ENCODE measurements at places on chromosomes 7 and 10. TPM values are rescaled to one million over a fixed set of nuclear protein-coding genes. Genes with fewer than 3 reads are reported as not detected.

Gene TMEM225B
- polyA plus RNA-seq = 0.59 TPM

DNA sequence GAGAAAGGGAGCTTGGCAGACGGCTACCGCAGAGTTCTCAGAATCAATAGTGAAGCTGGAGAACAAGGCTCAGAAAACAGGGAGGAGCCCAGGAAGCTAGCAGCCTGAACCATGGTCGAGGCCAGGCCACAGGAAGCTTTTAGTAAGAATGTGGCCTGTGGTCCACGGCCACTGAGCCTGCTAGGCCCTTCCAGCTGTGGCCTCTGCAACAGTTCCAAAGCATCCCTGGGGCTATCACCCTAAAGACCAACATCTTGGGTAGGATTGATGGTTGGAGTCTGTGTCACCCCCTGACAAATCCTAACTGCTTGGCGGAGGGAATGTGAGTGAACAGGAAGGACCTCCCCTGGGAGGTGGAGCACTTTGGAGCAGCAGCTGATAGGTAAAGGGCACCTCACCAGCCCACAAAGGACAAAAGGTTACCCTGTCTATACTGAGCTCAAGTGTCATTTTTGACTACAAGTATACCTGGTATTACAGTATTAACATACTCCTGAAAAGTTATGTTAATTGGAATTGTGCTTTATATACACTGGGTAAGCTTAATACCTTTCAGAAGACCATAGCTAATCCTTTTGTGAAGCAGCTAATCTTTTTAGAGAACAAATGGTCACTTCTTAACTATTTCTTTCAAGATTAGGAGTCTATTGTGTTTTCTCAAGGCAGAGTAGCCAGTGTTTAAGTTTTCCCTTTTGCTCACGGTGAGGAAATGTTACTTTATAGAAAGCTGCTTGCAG, 18.7 kb downstream of the PTPRE start:
- no peak for DNase-seq

DNA sequence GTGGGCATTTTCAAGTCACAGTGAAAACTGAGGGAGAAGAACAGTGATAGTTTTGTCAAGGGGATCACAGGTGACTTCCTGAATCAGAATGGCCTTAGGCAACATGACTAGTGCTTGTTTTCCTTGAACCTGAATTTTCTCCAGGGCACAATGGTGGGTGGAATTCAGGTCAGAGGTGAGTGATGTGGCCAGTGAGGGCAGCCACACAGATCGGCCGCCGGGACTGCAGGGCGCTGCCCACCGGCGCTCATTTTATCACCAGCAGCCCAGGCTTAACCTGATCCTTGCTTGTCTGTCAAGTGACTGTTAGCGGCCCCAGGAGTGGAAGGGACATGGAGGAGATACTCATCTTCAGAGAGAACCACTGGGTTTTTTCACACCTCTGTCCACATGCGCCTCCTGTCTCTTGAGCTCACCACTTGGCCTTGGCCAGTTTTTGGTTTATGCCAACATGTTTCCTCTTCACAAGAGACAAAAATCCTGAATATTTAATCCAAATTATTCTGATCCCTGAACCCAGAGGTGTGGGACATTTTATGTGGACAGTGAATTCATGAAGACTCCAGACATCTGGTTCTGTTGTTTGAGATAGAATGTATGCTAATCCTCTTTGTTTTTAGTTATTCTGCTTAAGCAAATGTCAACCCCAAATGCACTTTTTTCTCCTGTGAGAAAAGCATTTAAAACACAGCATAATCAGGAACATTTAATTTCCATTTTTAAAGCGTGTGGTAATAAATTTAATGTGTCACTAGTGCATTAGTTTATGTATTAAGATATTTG, 108.7 kb downstream of the DOCK1 start:
- no peak for DNase-seq

GRCh38 chr7:143905509-143905908, 3.5 kb upstream of the TCAF1 start:
- DNase-seq = no peak

DNA sequence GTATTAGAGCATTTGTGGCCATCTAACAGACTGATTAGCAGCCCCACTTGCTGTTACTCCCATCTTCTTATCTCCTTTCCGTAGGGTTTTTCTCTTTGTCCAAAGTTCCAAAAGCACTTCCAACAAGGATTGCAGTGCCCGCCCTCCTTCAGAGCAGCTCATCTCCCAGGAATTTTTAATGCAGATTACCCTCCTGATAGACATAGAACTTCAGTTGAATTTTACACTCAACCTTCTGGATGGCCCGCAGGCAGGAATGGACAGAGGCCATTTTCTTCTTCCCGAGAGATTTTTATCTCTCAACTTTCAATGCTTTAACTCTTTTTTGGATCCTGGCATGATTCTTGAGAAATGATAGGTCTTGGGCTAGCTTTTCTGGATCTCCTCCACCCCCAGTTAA, 23.3 kb downstream of the PRKG1 start:
- DNase-seq = no peak

GRCh38 chr7:66845379-66846095, 75.5 kb upstream of the TMEM248 start:
- DNase-seq = no peak

- DNase-seq = no peak
Measured at GRCh38 chr10:89266721-89267453, 15.3 kb upstream of the LIPA start.

All from A549 (cell line).